BJ (cell line): ENCODE measurements at places on chromosomes 4 and X. TPM values are rescaled to one million over a fixed set of nuclear protein-coding genes. Genes with fewer than 3 reads are reported as not detected.

UGT2B10 gene
- polyA plus RNA-seq = not detected in 2 replicates

TMPRSS11A gene
- polyA plus RNA-seq = not detected in 2 replicates

DNA sequence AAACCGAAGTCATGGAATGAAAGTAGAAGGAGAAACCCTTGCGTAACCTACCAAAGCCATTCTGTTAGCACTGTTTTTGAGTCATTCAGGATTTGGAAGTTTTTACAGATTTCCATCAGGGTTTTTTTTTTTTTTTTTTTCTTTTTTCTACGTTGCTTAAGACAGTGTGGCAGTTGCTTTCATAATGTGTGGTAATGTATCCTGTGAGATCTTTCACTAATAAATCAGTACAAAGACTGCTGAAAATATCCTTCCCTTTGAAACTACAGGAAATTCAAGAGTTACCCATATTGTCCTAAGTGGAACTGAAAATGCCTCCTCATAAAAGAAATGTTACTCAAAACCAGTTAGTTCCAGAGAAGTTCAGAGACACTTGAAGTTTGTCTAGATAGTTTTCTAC, 137.8 kb downstream of the RAPGEF2 start:
- no peak for DNase-seq

- no peak for DNase-seq
Observed at GRCh38 chrX:144637731-144638130, 609.6 kb upstream of the SPANXN1 start.

- no peak for DNase-seq
Observed at GRCh38 chr4:151031831-151032605, 16.9 kb upstream of the LRBA start.

DNA sequence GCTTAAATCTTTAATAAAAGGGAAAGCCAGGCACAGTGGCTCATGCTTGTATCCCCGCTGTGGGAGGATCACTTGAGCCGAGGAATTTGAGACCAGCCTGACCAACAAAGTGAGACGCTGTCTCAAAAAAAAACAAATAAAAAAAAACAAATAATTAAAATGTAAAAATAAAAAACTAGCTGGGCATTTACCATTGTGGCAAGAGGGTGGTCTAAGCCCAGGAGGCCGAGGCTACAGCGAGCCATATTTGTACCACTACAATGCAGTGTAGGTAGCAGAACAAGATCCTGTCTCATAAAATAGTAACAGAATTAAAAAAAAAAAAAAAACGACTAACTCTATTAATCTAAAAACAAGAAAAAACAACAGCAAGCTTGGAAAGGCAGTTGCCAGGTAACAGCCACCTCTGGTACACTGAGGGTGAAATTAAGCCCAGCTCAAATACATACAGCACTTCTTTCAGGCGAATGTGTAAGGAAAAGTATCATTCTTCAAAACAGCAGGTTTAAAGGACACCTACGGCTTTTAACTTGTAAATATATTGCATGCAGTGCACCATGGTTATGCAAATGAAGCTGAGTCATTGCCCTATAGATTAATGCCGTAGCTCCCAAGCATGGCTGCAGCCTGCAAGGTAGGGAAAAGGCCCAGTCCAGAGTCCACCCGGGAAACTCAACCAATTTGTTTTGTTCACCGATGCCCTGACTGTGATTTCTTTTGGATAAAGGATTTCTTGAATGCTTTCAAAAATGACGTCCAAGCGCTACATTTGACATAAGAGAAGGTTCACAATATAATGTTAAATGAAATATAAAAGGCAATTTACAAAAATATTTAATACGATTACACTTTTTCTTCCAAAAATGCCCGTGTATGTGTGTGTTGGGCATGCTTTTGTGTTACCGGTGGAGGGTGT, 14.5 kb upstream of the TXLNG start:
- DNase-seq = no peak

DNA sequence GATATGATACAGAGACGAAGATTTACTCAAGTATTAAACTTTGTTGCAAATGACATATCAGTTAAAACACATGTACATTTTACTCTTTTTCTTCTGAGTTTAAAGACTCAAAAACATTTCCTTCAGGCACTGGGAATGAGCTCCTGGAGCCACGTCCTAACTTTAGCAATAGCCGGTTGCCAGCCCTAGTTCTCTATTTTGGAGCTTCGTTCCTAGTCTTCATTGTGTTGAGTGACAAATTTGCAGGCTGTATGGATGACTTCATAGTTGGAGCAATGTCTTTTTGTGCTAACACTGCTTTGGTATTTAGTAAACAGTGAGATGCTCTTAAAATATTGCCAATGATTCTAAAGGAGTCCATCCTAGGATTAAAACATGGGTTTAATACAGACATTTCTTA, 190.9 kb downstream of the FAT4 start:
- no peak for DNase-seq

DNA sequence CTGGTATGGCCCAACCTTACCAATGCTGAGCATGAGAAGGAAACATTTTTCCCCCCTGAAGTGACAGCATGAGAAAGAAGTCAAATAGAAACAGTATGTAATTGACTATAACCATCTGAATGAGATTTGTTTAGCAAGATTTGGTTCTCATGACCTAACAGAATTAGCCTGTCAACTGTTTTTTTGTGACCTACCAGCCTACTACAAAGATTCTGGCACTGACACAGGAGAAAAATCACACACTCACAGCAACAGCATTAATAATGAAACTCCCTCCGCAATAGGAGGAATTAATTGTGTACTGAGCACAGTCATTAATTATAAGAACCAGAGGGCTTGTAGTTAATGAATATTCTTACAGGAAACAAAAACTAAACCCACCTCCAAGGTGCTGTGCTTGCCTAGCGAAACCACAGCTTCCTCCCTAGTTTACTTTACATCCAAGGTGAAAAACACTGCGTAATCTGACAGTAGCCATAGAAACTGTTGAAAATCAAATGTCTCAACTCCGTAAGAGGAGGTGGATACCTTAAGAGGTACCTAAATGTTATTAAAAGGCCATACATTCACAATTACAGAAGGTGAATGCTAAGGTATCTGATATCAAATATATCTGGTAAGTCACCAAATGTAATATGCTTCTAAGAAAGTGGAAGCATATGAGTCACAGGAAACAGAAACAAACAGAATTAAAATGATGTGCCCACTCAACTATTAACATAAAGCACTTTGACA, 34.9 kb downstream of the MMRN1 start:
- no peak for DNase-seq

DNA sequence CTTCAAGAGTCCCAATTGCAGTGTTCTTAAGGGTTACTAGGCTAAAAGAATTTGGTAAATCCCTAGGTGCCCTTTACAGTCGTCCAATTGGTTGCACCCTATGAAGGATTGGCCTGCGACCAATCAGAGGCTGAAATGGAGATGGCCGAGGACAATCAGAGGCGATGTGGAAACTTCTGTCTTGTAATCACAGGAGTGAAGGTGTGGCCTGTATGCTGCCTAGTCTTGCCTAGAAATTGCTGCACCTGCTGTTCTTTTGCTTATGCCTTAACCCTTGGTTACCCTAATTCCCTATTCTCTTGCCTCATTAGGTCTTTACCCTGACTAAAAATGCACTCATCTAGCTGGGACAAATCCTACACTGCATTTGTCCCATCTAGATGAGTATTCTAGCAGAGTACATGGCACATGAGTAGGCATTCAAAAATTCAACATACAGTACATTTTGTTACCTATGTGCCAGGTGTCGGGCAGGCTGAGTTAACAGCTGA, 1.0 kb upstream of the DCK start:
- DNase-seq = no peak

- no peak for DNase-seq
Observed at GRCh38 chr4:51906167-51906958, 63.4 kb downstream of the DCUN1D4 start.

DNA sequence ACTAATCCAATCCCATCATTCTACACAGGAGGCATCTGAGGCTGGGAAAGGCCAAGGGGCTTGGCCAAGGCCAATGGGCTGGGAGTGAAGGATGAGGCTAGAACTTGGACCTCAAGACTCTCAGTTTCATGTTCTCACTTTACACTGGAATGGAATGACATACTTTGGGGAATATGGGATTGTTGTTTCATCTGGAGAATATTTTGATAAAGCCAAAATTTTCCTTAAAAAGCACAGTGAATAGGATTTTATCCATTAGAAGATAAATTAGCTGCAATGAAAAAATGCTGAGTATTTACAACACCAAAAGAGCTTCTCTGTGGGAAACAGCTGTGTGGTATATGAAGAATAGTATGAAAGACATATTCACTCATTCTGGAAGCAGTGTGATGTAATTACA, 29.3 kb downstream of the SMIM20 start:
- no peak for DNase-seq
